GM23248 (cell line): ENCODE measurements at places on chromosomes 4 and X.

GRCh38 chr4:154781126-154781982 lies at the start of gene RBM46:
TSS of gene RBM46 (plus strand) at chr4:154781272. CDS start at chr4:154796753, 15,481 bp downstream.
- peak; percentile 19 for DNase-seq

- DNase-seq, result peak; percentile 1
Measured at GRCh38 chrX:135425026-135425965, 3.6 kb downstream of the SMIM10L2A start.

DNA sequence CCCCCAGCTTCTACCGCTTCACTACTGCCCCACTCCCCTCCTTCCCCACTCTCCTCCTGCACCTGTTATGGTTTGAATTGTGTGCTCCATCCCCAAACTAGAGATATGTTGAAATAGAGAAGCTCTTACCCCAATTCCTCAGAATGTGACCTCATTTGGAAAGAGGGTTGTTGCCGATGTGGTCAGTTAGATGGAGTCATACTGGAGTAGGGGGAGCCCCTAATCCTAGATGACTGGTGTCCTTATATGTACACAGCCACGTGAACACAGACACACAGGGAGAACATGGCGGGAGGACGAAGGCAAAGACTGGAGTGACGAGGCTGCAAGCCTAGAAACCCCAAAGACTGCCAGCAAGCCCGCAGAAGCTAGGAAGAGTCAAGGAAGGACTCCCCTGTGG lies 84.3 kb downstream of the FHDC1 start:
- no peak for DNase-seq

DNA sequence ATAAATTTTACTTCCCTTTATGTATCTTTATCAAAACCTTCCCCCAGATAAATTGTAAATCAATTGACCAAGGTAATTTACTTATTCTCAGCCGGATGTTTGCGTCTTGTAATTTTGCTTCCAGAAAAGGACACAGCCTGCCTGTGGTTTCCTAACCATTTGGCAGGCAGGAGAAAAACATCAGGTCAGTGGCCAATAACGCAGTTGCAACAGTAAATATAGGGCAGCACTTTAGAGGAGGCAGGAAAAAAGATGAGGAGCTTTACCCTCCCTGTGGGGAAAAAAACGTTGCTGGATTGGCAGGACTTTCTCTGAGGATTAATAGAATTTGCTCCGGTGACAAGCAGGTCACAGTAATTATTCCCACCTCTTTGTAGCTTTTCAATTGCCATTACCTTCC lies 2618.1 kb downstream of the ARAP2 start:
- no peak for DNase-seq

DNA sequence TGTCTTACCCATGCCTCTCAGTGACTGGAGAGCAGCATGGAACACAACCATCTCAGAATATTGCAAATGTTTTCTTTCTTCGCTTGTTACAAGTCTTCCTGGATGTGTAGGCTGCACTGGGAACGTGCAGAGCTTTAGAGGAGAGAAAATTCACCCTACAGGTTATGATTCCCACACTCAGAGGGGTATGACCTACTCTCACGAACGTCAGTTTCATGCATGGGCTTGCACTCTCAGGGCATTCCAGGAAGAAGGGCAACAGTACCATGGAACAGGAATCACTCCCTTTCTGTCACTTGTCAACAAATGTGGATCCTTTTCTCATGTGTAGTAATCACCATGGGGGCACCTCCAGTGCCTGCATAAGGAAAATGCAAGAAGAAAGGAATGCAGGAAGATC lies 75.8 kb downstream of the NBDY start:
- DNase-seq, result no peak

DNA sequence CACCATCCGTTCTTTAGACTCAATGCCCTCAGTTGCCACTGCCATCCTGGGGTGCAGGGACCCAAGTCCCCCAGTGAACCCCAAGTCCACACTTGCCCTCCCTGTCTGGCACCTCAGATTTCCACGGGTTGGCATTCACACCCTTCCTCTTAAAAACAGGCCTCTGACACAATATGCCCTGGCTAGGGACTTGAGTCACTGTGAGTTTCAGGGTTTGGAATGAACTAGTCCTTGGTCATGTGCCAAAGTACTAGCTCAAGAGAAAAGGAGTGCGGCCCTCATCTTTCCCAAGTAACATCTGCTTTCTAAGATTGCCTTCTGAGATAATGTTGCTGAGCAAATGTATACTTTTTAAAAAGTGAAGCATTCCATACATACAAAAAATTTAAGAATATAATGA lies 134.0 kb downstream of the MID1 start:
- peak; percentile 89 for DNase-seq

DNA sequence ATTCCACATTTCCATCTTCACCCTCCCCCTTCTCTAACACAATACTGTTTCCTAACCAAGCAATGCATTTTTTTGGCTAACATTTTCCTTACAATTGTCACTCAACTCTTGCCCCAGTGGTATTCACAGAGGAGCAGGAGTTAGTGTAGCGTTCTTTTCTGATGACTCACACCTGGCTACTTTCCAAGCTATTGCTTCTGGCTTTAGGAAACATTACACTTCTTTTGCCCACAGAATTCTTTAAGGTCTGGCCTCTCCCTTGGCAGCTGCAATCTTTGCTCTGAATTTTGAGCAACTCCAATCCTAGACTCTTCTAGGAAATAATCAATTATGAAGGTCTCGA lies 27.5 kb upstream of the PDGFC start:
- peak; percentile 88 for DNase-seq

DNA sequence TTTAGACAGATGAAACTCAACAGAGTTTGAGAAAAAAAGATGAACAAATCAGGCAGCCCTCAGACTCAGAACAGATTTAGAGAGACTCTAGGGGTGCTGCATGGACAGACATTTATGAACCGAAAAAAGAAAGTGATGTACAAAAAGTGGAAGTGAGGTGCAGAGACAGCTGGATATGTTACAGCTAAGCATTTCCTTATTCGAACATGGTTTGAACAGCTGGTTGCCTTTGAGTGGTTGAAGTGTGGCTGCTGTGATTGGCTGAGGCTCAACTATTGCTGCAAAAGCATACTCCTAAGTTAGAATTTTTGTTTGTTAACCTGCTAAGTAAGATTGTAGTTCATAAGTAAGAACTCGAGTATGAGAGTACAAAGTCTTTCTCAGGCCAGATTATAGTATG lies 331.5 kb upstream of the PABPC4L start:
- no peak for DNase-seq

- peak; percentile 69 for DNase-seq
Measured at GRCh38 chrX:56995271-56995994, at the start of gene SPIN3. TSS of gene SPIN3 (minus strand) at chrX:56995541. CDS start at chrX:56994947, 594 bp downstream.

- DNase-seq, result no peak
Measured at GRCh38 chrX:57422289-57422688, 135.8 kb downstream of the FAAH2 start.

DNA sequence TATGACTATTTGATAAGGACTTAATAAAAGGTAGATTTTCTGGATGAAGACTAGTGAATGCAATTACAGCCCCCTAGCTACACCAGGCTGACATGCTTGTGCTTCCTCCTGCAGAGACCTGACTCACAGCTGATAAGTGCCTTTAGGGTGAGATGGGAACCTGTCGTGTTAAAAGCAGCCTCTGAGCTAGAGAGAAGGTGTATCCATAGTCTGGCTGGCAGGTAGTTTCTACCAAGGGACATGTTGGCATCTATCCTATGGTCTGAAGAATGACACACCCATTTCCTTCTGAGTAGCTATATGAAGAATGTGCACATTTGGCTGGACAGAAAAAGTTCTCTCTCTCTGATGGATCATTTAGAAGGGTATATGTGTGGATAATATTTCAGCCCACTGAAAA lies 64.1 kb downstream of the PARM1 start:
- DNase-seq, result no peak

DNA sequence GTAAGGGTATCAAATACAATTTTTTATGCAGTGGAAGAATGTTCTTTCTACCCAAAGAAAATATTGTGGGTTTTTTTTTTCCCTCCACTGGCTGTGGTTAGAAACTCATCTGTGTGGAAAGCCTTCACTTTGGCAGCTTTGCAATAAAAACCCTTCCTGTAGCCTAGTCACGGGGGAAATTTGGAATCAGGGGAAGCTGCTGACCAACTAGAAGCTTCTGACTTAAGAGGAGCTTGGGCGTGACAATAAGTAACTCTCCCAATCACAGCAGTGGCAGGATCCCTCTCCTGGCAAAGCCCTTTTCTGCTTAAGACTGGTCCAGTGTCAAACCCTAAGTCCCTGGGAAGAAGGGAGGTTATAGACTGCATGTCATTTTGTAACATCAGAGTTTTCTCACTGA lies 87.9 kb downstream of the LRRC66 start:
- DNase-seq, result peak; percentile 45
